NCI-H1436 (cell line): ENCODE measurements at places on chromosomes 13 and 19.
A peak's percentile ranks its signal among the peaks of the same experiment; 100 is the strongest.

GRCh38 chr19:3453840-3454239, 26.5 kb downstream of the SMIM24 start:
- DNase-seq: no peak

DNA sequence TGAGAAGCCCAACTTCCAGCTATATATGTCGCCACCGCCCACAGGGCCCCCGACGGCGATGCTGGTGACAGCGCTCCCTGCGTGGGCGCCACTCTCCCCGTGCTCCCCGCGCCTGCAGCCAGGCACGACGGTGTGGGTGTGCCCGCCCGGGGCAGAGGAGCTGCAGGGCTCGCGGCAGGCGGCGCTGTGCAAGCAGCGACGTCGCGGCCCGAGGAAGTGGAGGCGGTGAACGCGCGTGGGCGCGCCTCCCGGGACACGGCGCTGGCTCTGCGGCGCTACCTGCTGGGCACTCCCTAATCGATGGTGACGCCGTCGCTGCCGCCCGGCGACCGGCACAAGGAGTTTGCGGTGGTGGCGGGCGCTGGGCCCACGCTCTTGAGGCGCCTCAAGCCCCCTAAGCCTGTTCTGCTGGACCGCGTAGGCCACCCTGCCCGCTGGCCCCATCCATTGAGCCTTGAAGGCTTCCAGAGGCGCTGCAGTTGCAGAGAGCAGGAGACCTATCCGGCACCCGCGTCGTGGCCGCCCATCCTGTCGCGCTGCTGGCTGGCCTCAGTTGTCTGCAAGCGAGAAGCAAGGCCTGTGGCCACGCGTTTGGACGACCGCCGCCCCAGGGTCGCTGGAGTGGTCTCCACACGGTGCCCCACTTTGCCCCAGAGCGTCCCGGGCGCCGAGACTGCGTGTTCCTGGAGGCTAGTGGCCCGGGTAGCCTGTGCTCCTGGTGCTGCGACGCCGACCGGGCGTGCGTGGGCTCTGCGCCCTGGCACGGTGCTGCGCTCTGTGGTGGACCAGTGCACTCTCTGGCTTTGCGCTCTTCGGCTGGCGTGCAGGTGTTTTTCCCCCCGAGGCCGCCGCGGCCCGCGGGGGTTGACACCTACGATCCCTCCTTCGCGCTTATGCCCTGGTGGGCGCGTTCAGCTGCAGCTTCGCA, 23.1 kb downstream of the LRFN3 start:
- DNase-seq: no peak

GRCh38 chr19:58563034-58563573, 4.7 kb upstream of the UBE2M start:
- no peak for DNase-seq

- no peak for DNase-seq
These were observed 45.1 kb downstream of the MIPEP start for GRCh38 chr13:23844132-23844531.

DNA sequence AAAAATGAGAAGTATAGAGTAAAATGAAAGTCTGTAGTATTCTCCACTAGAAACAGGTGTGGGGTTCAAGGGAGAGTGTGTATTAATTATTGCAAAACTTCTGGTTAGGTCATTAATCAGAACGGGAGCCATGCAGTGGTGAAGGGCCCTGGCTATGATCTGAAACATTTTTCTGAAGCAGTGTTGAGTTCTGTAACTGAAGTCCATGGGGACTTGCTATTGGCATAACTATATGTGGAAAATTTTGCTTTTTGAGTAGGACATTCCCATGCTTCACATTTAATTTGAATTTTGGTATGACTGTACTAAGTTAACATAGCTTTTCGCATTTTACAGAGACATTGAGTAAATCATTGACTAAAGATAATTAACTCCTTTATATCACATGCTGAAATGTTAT, 67.5 kb downstream of the LRCH1 start:
- DNase-seq: no peak

- no peak for DNase-seq
These were observed 306.8 kb downstream of the KLF12 start for GRCh38 chr13:73827434-73827833.

DNA sequence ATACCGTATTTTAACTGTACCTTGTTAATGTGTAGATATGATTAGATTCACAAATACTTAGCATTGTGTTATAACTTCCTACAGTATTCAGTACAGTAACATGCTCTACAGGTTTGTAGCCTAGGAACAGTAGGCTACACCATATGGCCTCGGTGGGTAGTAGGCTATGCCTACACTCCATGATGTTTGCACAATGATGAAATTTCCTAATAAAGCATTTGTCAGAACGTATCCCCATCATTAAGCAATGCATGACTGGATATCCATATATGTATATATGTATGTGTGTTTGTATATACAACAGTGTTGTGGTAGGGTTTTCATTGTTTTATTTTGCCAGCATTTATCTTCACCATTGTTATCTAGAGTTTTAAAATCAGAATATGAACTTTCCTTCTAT, 119.4 kb downstream of the SLC7A1 start:
- no peak for DNase-seq

DNA sequence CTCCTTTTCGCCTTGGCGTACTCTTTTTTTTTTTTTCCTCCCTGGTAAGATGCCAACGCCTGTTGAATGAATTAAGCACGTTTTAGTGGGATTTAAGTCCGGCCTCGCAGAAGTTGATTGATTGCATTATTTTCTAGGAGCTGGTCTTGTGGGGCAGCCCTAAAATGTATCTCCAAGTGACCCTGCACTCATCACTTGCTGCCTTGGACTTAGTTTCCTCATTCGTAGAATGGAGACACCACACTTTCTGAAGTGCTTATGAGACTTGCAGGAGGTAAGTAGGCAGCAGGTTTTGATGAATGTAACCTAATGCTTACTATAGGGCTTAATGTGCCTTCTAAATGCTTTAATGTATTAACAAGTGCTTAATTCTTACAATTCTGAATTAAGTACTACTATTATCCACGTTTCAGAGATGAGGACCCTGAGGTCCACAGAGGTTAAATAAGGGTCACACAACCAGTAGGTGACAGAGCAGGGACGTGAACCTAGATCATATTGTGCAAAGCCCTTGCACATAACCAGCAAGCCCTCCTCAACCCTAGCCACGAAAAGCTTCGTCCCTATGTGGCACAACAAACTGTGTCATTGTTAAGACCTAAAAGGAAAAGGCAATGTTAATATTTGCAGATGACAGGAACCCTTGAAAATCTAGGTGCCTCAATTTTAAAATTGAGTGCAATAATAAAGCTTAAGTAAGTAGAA, 514 bp upstream of the ARGLU1 start:
- DNase-seq: no peak

DNA sequence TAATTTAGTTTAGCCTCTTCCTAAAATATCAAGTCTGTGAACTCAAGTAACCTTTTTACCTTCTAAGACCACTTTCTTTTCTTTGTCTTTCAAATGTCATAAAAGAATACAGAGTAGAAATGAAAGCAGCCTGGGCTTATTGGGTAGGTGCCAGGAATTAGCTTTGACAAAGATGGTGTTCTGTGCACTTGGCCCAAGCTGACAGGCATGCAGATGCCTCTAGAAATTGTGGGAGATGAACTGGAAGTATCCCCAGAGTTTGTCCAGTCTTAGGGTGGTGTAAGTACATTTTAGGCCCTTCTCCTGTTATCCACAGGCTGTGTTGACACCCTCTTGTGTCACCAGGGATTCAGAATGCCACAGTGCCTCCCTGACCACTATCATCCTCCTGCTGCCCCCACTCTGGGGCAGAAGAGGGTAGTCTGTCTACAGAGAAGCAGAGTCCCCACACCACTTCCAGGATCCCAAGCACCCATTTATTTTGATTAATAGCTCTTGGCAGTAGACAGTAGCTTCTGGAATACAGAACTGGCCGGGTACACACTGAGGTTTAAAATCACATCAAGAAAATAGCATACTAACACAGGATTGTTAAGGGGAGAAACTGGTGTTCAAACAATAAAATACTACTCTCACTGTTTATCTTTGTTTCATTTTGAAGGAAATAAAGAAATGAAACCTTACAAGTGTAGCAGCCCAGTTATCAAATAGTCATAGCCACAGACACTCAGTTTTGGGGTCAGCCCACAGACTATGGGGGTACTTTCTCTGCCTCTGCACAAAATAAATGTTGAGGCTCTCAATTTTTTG, 343.2 kb downstream of the KCNRG start:
- DNase-seq: no peak

DNA sequence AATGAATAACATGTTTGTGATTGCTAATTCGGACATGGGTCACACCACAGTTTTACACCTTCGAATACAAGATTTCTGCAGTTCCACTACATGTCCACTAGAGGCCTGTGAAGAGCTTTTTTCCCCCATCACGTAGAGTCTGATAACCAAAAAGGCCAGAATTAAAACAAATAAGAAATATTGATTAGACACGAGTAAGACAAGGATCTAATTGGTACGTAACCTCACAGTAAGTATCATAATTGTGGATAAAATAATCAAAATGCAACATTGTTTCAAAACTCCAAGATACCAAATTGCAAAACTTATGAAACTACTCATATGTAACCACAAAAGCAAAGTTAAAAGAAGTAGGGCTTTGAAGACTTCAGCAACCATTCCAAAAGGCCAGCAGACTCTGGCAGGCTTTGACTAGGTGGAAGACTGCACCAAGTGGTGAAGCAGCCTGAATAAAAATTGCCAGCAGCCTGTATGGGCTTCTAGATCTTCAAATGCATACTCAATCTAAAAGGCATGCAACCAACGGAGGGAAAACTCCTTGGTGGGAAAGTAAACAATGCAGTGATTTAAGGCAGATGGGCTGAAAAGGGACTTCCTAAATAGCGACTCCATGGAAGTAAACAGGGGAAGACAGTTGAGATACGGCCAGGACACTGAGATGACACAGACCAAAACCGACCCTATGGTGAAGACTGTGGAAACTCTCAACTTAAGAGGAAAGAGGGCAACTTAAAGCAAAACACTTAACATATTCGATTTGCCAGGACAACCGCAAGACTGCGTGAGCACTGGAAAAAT, 56.7 kb downstream of the STARD13 start:
- DNase-seq: peak; percentile 19

- DNase-seq: no peak
These were observed 3.5 kb downstream of the USP12 start for GRCh38 chr13:27168086-27168485.

DNA sequence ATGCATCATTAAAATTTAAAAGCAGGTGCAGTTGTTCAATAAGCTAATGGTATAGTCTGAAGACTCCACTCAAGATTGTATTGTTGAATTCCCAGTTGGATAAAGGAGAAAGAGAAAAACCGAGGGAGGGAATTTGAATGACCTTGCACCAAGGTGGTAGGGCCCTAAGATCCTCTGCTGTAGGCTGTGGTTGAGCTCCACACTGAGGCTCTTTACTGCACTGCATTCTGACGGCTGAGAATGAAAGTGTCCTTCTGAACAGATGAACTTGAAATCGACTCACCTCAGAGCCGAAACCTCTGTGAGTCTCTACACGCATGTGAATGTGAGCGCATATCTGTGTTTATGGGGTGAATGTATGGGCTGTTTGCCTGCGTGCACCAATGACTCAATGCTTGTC, 388.9 kb upstream of the DACH1 start:
- peak; percentile 10 for DNase-seq

DNA sequence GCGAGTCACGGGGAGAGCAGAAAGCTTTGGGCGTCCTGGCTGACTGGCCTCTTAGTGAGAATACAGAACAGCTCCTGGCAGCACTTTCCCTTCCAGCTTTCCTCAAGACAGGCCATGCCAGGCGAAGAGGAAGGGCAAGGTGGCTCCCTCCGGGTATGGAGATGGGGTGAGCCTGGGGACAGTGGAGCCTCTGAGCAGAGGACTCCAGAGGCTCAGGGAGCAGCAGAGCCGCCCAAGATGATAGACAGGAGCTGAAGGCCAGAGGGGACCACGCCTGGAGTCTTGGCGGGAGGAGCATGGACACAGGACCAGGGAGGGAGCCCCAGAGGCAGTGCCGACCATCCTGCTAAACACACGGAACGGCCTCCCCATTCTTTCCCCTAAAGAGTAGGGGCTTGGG, 229.1 kb downstream of the TM9SF2 start:
- no peak for DNase-seq

GRCh38 chr13:109369353-109370052, 416.9 kb downstream of the IRS2 start:
- no peak for DNase-seq

- DNase-seq: no peak
These were observed 1068.1 kb upstream of the PCDH20 start for GRCh38 chr13:62483774-62484173.

DNA sequence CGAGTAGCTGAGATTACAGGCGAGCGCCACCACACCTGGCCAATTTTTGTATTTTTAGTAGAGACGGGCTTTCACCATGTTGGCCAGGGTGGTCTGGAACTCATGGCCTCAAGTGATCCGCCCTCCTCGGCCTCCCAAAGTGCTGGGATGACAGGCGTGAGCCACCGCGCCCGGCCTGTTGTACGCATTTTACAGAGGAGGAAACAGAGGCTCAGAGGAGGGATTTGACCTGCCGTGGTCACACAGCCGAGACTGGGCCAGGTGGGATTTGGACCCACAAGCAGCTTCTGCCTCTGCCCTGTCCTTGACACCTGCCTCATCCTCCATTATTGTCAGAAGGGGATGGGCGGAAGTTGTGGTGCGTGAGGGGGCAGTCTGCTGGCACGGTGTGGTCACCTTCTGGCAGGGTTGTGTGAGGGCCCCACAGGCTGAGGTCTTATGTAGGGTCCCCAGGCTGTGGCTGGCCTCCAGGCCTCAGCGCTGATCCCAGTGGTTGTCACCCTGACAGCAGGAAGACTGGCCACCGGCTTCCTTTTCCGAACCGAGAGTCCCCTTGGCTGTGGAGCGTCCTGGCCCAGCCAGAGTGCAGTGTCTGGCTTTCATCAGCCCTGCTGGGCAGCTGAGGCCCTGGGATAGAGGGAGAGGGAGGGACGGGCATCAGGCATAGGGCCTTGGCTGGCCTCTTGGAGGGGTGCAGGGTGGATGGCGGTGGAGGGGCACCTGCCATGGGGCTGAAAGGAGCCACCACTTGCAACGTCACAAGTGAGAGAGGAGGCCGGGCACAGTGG, 20.3 kb downstream of the NFIC start:
- no peak for DNase-seq

- DNase-seq: no peak
These were observed 570.5 kb downstream of the SLITRK6 start for GRCh38 chr13:85228692-85229091.

DNA sequence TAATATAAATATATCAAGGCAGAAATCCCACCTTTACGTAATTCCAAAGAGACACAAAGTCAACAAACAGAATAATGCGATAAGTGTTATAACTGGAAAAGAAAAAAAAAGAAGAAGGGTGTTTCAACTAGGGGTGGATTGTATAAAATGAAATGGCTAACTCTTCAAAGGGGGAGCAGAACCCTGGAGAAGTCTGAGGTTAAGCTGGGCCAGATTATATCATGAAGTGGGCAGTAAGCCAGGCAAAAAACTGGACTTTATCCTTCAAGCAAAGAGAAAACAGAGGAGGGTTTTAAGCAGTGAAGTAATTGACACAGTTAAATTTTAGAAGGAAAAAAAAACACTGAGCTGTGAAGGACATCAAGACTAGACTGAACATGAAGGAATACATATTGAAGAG, 41.9 kb downstream of the TBC1D4 start:
- no peak for DNase-seq
